ENCODE measurements at places on chromosomes 7 and 10.

GRCh38 chr10:101646364-101646763, 48.6 kb downstream of the FBXW4 start:
- no peak for DNase-seq

GRCh38 chr7:32221056-32221455, 150.8 kb upstream of the PDE1C start:
- no peak for DNase-seq

DNA sequence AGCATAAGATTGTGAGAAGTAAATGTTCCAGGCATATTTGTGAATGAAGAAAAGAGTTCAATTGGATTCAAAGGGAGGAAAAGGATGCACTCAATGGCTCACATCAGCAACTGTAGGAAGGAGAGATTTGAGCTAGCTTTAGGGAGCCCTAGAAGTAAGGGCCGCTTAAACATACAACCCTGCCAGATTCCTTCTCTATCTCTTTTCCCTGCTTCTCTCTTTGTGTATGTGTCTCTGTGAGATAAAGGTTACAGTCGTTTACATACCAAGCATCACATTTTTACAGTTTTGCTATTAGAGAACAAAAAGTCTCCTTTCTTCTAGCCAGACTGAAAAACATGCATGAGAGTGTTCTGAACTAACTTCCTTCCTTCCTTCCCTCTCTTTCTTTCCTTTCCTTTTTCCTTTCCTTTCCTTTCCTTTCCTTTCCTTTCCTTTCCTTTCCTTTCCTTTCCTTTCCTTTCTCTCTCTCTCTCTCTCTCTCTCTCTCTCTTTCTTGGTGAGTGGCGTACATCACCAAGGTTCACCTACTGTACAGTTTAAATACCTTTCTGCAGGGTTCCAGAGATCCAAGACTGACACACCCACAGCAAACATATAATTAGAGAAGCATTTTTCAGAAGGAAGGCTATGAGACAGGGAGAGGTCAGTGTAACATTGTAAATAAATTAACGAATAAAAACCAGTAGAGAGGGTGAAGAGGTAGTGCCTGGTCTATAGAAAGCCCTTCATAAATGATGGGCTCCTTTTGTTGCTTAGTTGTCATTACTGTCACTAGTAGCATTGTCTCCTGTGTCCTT, 240.4 kb downstream of the ARL4A start:
- no peak for DNase-seq

DNA sequence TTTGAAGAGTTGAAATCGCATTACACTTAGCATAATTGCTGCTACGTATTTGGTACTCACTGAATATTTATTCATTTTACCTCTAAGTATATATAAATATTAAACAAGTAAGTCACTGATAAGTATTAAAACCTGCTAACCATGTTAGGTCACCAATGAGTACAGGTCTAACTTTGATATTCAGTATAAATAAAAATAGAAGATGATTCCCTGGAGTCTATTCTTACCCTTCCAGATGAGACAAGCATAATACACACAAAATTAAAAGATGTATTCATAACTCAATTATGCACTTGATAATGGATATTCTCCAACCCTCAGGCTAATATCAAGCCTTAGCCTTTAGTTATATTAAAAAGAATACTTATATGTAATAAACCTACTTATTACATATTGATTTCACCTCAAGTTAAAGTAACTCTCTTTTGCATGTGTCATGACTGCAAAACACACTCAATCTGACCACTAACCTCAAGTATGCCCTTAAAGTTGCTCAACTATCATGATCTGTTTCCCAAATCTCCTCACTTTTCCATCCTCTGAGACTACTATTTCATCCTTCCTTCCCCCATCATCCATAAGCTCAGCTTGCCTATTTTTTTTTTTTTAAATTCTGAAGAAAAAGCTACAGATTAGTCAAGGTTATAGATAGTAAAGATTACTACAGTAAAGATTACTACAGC, 46.8 kb downstream of the IPMK start:
- DNase-seq = no peak

- DNase-seq = peak; percentile 56
Observed at GRCh38 chr10:24556750-24557742, 166.6 kb downstream of the ARHGAP21 start.

DNA sequence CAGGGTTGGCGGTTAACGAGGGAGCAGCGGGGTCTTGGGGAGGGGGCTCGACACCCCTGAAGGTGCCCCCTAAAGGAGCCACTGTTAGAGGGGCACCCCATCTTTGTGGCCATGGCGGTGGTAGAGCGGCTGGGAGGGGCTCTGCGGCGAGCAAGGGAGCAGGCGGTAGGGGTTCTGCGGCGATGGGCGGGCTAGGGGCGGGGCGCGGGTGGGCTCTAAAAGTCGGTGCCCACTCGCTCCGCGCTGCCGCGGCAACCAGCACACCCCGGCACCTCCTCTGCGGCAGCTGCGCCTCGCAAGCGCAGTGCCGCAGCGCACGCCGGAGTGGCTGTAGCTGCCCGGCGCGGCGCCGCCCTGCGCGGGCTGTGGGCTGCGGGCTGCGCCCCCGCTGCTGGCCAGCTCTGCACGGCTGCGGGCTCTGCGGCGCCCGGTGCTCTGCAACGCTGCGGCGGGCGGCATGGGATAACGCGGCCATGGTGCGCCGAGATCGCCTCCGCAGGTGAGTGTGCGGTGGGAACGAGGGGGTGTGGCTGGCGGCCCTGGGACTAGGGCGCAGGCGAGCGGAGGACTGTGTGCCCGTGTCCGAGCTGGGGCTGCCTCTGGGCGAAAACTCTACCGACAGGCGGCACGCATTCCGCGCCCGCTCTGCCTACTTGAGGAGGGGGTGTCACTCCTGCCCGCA, at the start of gene MEST:
MEST (plus strand) TSS at position 245 of the 682 bp plus-strand sequence; CDS start at position 474, 229 bp downstream.
- DNase-seq = peak; percentile 21

GRCh38 chr10:99172128-99172738, 63.4 kb downstream of the HPSE2 start:
- DNase-seq = peak; percentile 18
